Large intestine (tissue), 12 donors: ENCODE measurements at places on chromosomes 1 and 21. TPM values are rescaled to one million over a fixed set of nuclear protein-coding genes. Genes with fewer than 3 reads are reported as not detected.

Gene CFHR3
- polyA plus RNA-seq = 0.04 TPM

Gene SLC44A5
- polyA plus RNA-seq = 3.7 TPM

Gene SLC19A2
- polyA plus RNA-seq = 12.1 TPM

Gene DYNLT5
- 3.3 TPM for polyA plus RNA-seq

GRCh38 chr1:112454316-112454715, 54.4 kb upstream of the WNT2B start:
- peaks cover 64% of the 10 kb centered on the region for H3K36me3 ChIP-seq
- H3K4me3 ChIP-seq = no peak overlapping the region
- H3K27ac ChIP-seq = no peak overlapping the region
- H3K4me1 ChIP-seq = no peaks in the 10 kb centered on the region

GRCh38 chr21:35138665-35139381, 89.7 kb upstream of the RUNX1 start:
- H3K4me1 ChIP-seq = peaks cover 13% of the 10 kb centered on the region
- H3K27me3 ChIP-seq = no peaks in the 10 kb centered on the region

DNA sequence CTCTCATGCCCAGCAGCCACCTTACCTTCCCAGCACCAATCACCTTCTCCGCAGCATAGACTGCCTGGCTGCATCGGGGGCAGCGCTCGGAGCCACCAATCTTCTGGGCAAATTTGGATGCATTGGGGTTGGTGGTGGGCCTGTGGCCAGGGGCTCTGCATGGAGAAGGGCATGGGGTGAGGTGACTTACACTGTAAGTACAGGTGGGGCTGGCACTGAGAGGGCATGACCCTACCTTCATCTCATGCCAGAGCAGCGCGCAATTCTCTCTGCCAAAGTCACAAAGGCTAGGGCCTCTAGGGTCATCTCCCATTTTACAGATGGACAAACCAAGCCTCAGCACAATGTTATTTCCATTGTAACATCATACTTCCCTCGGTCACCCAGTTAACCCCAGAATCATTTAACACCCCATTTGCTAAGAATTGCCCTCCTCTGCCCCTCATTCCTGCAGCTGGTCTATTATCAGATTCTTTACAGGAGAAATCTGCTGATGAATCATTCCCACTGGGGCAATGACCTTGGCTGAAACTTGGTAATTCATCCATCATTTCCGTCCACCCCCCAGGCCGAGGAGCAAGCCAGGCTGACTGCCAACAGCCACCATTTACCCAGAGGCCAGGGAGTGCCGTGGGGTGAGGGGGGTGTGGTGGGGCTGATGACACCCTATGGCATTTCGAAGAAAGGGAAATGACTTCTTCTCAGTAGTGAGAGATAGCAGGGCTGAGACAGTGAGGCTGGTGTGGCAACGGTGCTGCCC, 17.9 kb downstream of the CSRP1 start:
- H3K4me3 ChIP-seq = no peak overlapping the region
- no peaks in the 10 kb centered on the region for H3K27me3 ChIP-seq
- no peak overlapping the region for H3K27ac ChIP-seq
- peaks cover 10% of the 10 kb centered on the region for H3K4me1 ChIP-seq
